ENCODE measurements at places on chromosomes 16 and 17. TPM values are rescaled to one million over a fixed set of nuclear protein-coding genes. Genes with fewer than 3 reads are reported as not detected.

The PRSS33 gene
- not detected for total RNA-seq

The CD300LB gene
- total RNA-seq = not detected

The NOTUM gene
- total RNA-seq = under 0.01 TPM

The PDP2 gene
- total RNA-seq = 17.1 TPM

The CHD9NB gene
- total RNA-seq = 2.1 TPM

The WNT3 gene
- 0.62 TPM for total RNA-seq

The CTRB2 gene
- not detected for total RNA-seq

The SLC38A10 gene
- total RNA-seq = 117 TPM

The SLC16A5 gene
- 5.2 TPM for total RNA-seq

The PERCC1 gene
- not detected for total RNA-seq

The SCNN1G gene
- not detected for total RNA-seq

The DNASE1L2 gene
- total RNA-seq = 0.87 TPM

The KLHL10 gene
- total RNA-seq = not detected

The WFIKKN2 gene
- total RNA-seq = under 0.01 TPM

The UBN1 gene
- 19.3 TPM for total RNA-seq

The PLLP gene
- total RNA-seq = 0.12 TPM

The TSNAXIP1 gene
- total RNA-seq = 0.89 TPM

The ATP6V0C gene
- 13.2 TPM for total RNA-seq

The CCL22 gene
- not detected for total RNA-seq

The SSTR5 gene
- total RNA-seq = not detected

The MINK1 gene
- total RNA-seq = 20.0 TPM

The TLCD3B gene
- 0.22 TPM for total RNA-seq

The CCL4 gene
- total RNA-seq = not detected

The CLEC18B gene
- 0.33 TPM for total RNA-seq

The RHBDL1 gene
- total RNA-seq = 5.9 TPM

The FADS6 gene
- total RNA-seq = not detected

The PLA2G10 gene
- total RNA-seq = not detected

The CCT6B gene
- total RNA-seq = 1.2 TPM

The HS3ST6 gene
- not detected for total RNA-seq

The CDH3 gene
- 0.33 TPM for total RNA-seq

The GIT1 gene
- total RNA-seq = 24.1 TPM

The MT1E gene
- total RNA-seq = 132 TPM

The UNC13D gene
- total RNA-seq = 1.2 TPM

The ITGAL gene
- total RNA-seq = not detected

The LPCAT2 gene
- total RNA-seq = 28.1 TPM

The SECTM1 gene
- 3.9 TPM for total RNA-seq

The CCDC154 gene
- 0.22 TPM for total RNA-seq

The NOXO1 gene
- total RNA-seq = not detected

The CRYBA1 gene
- not detected for total RNA-seq

The THAP11 gene
- total RNA-seq = 43.2 TPM

The MATCAP1 gene
- 19.3 TPM for total RNA-seq

All from uterine smooth muscle cell (primary cell).